ENCODE measurements at places on chromosomes 11 and 22. TPM values are rescaled to one million over a fixed set of nuclear protein-coding genes. Genes with fewer than 3 reads are reported as not detected.

Gene OR52H1
- not detected for total RNA-seq

Gene OR51E2
- total RNA-seq, result 0.25 TPM

Gene MUC2
- not detected for total RNA-seq

Gene B3GAT1
- 60.2 TPM for total RNA-seq

Gene RBMXL2
- total RNA-seq, result not detected

Gene KMT2A
- total RNA-seq, result 82.4 TPM

Gene DERL3
- 0.49 TPM for total RNA-seq

Data from temporal lobe (tissue), 4 donors.